ENCODE measurements at places on chromosomes 11 and 22.

DNA sequence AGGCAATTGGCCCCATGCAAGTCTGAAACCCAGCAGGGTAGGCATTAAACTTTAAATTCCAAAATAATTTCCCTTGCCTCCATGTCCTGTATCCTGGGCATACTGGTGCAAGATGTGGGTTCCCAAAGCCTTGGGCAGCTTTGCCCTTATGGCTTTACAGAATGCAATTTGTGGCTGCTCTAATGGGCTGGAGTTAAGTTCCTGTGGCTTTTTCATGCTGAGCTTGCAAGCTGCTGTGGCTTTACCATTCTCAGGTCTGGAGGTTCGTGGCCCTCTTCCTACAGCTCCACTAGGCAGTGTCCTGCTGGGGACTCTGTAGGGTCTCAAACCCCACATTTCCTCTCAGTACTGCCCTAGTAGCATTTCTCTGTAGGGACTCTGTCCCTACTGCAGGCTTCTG, 15.0 kb upstream of the BIRC3 start:
- no peak for DNase-seq

DNA sequence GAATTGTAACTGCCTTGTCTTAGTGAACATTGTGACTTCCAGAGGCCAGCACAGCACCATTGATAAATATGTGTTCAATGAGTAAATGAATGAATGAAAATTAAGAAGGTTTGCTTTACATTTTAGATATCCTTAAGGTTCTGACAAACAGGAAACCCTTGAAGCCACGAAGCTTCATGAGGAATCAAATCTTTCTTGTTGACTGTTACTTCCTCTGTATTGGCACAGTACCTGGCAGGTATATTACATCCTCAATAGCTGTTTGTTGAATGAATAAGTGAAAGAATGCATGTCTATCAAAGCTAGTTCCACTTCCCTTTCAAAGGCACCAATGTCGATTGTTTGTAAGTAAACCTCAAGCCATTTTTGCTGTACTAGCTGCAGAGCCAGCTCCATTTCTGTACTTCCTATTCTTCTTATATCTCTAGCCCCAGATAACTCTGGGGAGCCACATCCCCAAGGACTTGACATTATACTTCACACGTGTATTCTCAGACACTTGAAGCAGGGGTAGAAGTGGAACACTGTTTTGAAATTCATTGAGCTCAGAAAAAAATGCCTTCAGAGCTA, 140.3 kb upstream of the RAG2 start:
- DNase-seq = no peak

DNA sequence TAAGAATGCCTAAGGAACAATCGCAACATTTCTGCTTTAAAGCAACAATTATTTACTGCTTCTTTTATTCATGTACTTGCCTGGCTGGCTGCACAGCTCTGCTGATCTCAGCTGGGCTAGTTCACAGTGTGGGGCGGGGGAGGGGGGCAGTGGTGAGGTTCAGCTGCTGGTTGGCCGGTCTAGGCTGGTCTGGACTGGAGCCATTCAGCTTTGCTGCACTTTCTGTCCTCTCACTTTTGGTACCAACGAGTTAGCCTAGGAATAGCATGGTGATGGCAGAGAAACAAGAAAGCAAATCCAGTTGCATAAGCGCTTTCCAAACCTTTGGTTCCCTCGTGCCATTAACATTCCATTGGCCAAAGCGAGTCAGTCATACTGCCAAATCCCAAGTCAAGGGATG, 16.0 kb upstream of the MIF start:
- no peak for DNase-seq

DNA sequence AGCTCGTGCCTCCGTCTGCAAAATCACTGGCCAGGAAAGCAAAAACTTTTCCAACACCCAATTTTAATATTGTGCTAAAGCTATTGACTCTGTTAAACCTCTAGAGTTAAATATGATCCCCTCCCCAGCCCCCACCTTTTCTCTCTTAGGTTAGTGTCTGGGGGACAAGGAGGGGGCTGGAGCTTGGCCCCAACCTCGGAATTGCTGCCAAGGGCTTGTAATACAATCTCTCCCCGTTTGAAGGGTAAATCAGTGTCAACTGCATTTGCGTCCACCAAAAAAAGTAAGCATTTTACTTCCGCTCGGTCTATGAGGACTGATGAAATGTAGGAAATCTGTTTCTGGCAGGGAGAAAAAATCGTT, at the start of gene GAS2:
Gene GAS2 (plus strand): TSS at position 287 of the 363 bp plus-strand sequence. CDS start 8,259 bp downstream, outside the sequence.
- no peak for DNase-seq

- DNase-seq = no peak
Observed at GRCh38 chr11:116835042-116835772, 2.2 kb downstream of the APOA1 start.

DNA sequence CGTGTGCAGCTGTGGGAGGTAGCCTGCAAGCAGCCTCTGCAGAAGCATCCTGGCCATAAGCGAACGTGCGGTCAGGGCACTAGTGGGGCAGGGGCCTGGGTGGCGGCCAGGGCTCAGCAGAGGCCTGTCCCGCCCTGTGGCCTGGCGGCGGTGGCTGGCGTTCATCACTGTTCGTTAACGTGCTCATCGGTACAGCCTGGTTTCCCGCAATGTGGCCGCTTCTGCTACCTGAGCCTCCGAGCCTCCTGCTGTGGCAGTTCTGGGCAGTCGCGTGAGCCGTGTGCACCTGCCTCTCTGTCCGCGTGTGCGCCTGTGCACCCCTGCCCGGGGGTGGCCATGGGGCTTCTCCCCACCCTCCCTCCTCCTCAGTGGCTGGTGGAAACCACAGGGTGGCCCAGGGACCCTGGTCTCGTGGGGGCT, 117.9 kb downstream of the KCNQ1OT1 start:
- DNase-seq = no peak

- DNase-seq = no peak
Observed at GRCh38 chr11:3093281-3094191, 36.3 kb upstream of the CARS1 start.
